Activated T-cell treated with anti-CD3 and anti-CD28 coated beads, Interleukin-2, amount 50 U/mL, for 72 hours (primary cell): ENCODE measurements at places on chromosomes 7 and 10.

GRCh38 chr7:82559193-82559805 is 115.7 kb upstream of the CACNA2D1 start:
- no peak for DNase-seq

GRCh38 chr7:130352194-130353074 is 7.8 kb downstream of the CPA5 start:
- no peak for DNase-seq

GRCh38 chr10:11403116-11403515 is 208.3 kb downstream of the USP6NL start:
- DNase-seq, result peak; percentile 68

GRCh38 chr7:148623586-148624282 is 33.2 kb downstream of the C7orf33 start:
- no peak for DNase-seq

DNA sequence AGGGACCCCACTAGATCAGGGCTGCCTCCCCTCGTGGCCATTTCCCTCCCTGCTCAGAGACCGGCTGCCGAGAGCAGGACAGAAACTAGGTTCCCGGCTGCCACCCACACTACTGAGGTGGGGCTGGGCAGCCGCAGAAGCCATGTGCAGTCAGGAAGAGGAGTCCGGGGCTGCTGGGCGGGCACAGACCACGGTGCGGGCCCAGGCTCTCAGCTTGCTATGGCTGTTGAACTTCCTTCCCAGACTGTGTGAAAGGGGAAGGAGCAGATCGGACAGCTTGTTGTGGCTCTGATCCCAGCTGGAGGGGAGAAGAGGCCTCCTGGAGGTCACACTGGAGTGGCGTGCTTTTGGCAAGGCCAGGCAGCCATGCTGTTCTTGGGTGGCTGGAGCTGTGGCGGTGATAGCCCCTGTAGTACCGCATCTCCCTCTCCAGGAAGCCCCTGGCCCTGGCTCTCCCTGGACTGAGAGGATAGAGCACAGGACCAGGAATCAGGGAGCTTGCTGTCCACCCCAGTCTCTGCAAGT is 56.8 kb downstream of the HK1 start:
- DNase-seq, result peak; percentile 44

GRCh38 chr7:92697414-92697813 is 107.2 kb upstream of the FAM133B start:
- no peak for DNase-seq

GRCh38 chr10:120600871-120601649 is 144.0 kb downstream of the PLPP4 start:
- DNase-seq, result peak; percentile 3

GRCh38 chr7:936386-937054 is 18.0 kb downstream of the ADAP1 start:
- peak; percentile 61 for DNase-seq

DNA sequence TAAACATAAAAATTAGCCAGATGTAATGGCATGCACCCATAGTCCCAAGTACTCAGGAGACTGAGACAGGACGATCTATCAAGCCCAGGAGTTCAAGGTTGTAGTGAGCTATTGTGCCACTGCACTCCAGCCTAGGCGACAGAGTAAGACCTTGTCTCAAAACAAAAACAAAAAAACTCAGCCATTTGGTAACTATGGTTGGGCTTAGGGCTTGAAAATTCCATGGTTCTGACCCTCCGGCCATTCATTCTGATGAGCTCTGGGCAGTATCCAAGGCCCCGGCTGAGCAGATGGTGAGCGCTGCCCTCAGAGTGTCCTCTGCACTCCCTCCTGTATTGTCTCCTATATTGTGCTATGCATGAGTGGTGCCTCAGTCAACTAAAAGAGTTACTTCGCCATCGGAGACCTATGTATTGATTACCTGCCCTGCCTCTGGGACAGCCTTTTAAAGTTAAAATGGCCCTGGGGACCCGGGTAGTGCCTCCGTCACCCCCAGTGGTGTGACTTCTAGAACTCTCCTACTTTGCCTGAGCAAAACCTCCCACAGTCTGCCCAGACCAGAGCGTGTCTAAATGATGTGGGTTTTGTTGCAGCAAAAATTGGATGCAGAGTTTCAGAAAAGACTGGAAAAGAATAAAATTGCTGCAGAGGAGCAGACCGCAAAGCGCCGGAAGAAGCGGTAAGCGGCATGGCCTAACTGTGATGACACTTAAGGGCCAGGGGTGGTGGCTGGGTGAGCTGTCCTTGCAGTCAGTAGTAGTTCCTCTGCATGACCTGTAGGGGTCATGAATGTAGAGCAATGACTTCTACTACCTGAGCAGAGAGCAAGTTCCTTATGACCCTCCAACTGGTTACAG is 8.1 kb downstream of the PRKRIP1 start:
- peak; percentile 49 for DNase-seq

GRCh38 chr10:114720685-114721278 is 62.7 kb upstream of the ABLIM1 start:
- DNase-seq, result no peak

DNA sequence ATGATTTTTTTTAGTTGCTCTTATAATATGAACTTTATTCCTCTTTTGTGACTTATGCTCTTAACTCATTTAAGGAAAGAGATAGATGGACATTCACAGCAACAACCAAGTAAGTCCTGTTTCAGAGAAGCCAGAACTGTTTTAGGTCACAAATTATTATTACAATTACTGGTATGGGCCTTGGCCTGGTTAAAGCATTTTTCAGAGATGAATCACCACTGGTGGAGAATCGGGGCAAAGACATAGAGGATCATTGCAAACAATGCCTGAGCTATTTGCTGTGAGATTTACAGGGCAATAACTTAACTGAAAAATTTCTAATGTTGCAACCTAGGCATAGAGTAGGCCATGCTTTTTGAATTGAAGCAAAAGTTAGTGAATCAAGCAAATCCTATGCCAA is 138.0 kb upstream of the YAE1 start:
- no peak for DNase-seq

- DNase-seq, result no peak
Measured at GRCh38 chr7:51732951-51733350, 416.3 kb upstream of the COBL start.

DNA sequence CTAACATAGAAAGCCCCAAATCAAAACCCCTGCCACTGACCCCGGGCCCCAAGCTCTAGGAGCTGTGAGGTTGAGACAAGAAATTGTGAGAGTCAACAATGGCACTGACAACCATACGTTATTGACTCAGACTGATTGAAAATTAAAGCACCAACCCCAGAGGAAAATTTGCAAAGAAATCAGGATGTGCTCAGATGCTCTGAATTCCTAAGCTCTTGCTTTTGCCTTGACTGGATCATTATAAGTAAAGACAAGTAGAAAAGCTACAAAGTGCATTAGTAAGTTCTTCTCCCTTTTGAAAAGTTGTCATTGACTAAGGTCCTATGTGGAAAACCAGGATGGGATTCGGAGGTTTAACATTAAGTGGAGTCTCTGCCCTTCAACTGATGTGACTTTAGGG is 130.2 kb downstream of the SAMD9 start:
- DNase-seq, result no peak

DNA sequence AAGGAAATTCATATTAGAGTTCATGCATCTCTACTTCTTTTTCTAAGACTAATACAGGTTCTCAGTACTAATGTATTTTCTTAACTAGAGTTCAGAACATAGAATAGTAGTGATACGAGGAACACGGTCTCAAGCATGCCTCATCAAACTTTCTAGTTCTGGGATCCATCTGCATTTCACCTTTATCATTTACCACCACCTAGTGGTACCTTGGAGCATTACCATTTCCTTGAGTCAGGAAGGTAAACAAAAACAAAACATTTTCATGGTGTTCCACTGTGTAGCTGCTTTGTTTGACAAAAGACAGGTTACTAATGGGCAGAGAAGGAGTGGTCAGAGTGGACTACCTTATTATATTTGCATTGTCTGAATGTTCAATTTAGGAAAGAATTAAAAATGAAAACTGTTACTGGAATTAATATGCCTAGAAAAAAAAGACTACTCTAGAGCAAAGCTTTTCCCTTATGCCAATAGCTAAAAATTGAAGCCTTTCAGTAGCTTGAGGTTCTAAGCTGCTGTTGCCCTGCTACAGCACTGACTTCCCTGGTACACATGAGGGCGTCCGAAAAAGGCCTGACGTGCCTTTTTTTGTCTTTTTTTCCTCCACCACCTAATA is 44.5 kb downstream of the STARD3NL start:
- peak; percentile 49 for DNase-seq

DNA sequence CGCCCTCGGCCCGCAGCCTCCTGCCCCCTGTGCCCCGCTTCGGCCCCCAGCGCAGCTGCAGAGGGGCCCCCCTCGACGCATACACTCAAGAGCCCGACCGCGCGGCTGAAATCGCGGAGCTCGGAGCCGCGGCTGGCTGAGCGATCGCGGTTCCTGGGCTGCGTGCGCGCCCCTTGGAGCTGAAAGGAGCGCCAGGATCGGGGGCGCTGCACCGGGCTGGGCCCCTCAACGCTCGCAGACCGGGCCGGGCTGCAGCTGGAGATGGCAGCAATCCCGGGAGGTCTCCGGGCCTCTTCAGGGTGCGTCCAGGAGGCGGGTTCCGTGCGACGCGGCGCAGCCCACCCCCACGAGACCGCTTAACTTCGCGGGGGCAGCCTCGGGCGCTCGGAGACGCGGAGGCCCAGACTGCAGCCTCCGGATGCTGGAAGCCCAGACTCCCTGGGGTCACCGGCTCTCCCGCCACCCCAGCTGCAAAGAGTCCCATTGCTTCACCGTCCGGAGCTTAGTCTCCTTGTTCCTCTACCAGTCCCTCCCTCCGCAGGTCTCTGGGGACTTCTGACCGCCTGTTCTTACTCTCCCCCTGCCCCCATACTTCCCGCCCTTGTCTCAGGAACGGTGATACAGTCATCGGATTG is 73.0 kb upstream of the LRRC4 start:
- DNase-seq, result peak; percentile 19

GRCh38 chr7:73341877-73342276 is 13.9 kb downstream of the FKBP6 start:
- DNase-seq, result no peak

GRCh38 chr10:67438605-67439304 is 257.2 kb downstream of the CTNNA3 start:
- no peak for DNase-seq

DNA sequence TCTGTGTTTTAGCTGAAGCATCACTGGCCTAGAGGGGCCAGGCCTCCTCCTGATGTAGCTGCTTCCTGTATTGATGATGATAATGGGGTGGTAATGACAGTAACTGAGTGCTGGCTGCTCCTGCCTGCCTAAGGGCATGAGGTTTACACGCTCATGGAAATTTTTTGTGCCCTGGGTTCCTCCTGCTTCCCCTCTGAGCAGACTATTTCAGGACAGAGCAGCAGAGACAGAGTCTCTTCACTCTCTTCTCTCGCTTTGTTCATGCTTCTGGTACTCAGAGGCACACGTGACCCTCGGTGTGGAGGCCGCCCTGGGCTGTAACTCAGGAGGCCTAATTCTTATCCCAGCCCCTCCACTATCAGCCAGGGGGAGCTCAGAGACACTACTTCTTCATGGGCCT is 27.9 kb downstream of the LRRC20 start:
- no peak for DNase-seq

- DNase-seq, result peak; percentile 57
Measured at GRCh38 chr7:155533827-155534690, 12.3 kb downstream of the CNPY1 start.

GRCh38 chr10:131202990-131203389 is 108.5 kb downstream of the TCERG1L start:
- DNase-seq, result no peak

DNA sequence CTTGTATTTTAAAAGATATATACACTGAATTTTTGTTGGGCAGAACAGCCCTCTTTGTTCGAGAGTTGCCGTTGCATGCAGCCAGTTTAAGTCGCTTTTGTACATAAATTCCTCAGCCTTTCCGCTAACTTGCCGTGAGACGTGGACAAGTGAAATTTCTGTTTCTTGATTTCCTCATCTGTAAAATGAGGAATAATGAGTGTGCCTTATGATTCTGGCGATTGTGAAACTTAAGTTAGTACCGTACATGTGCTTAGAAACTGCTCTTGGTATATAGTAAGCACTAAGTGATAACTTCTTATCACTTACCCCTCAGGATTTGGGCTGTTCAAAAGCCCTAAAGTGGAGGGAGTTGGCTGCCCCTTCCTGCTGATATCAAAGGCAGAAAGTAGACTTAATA is 1.4 kb downstream of the CCNJ start:
- DNase-seq, result no peak

- no peak for DNase-seq
Measured at GRCh38 chr10:3350205-3350604, 177.6 kb upstream of the PITRM1 start.

- DNase-seq, result no peak
Measured at GRCh38 chr10:71323407-71323806, 4.3 kb downstream of the SLC29A3 start.

DNA sequence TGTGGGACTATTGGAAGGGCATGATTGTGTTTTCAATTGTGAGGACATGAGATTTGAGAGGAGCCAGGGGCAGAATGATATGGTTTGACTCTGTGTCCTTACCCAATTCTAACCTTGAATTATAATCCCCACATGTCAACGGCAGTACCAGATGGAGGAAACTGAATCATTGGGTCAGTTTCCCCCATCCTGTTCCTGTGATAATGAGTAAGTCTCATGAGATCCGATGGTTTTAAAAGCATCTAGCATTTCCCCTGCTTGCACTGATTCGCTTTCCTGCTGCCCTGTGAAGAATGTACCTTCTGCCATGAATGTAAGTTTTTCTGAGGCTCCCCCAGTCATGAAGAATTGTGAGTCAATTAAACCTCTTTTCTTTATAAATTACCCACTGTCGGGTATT is 1367.1 kb downstream of the XPNPEP1 start:
- no peak for DNase-seq

- no peak for DNase-seq
Measured at GRCh38 chr10:126598009-126598408, 72.5 kb downstream of the C10orf90 start.

DNA sequence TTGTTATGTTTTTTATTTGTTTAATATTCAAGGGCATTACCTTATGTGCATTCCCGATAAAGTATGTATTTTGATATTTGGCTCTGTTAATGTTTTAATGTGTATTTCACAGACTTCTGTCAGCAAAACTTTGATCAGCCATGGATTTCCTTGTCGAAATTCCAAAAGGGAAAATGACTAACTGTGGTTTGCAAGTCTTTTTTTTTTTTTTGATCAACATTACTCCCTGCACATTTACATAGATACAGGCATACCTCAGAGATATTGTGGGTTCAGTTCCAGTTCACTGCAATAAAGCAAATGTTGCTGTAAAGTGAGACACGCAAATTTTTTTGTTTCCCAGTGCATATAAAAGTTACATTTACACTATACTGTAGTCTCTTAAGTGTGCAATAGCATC is 351.9 kb downstream of the CXCL12 start:
- no peak for DNase-seq

GRCh38 chr7:106417273-106417902 is 132.6 kb upstream of the NAMPT start:
- DNase-seq, result no peak

- DNase-seq, result no peak
Measured at GRCh38 chr10:100886963-100887362, 25.8 kb upstream of the SLF2 start.

DNA sequence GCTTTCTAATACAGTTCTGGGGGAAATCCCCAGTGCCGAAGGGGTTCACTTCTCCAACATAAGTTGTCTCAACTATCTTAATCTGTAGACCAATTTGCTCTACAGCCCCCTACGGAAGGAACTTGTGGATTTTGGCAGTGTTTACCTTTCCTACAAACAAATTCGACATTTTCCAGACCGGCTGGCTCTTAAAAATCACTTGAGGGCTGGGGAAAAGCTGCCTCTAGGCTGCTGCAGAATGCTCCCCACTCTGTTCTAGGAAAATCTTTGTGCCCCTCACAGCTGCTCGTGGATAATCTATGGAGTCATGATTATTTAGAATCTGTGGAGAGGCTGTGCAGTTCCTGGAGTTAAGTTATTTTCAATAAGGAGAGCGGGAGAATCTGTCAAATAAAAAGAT is 474.6 kb upstream of the FZD8 start:
- no peak for DNase-seq

GRCh38 chr10:127971963-127972615 is 65.2 kb downstream of the PTPRE start:
- DNase-seq, result no peak
